AG04449 (cell line): ENCODE measurements at places on chromosomes 16 and 17.

GRCh38 chr17:77209330-77209748 lies 68.6 kb downstream of the SEC14L1 start:
- DNase-seq = no peak

DNA sequence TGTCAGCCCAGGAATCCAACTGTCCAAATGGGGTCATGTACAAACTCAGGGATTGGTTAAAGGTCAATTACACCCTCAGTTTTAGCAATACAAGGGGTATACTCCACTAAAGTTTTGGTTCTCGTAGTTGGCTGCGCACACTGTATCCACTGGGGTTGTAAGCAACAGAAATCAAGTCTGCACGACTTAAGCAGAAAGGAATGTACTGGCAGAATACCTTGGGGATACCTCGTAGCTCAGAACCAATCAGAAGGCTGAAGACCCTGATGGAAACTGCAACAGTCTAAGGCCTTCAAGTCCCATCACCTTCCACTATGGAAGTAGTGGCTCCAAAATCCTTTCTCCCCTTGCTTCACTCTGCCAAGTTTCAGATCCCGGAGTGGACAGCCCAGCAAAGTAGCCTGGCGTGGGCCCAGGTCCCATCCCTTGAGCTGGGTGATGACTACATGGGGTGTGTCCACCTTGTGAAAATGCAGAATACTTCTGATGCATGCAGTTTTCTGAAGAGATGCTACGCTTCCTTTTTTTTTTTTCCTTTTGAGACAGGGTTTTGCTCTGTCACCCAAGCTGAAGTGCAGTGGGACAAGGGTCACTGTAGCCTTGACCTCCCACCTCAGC lies 21.1 kb upstream of the RPH3AL start:
- no peak for DNase-seq

GRCh38 chr16:58205276-58206036 lies 7.5 kb upstream of the CSNK2A2 start:
- DNase-seq = no peak

- no peak for DNase-seq
Observed at GRCh38 chr17:51703361-51704341, 443.3 kb downstream of the UTP18 start.

DNA sequence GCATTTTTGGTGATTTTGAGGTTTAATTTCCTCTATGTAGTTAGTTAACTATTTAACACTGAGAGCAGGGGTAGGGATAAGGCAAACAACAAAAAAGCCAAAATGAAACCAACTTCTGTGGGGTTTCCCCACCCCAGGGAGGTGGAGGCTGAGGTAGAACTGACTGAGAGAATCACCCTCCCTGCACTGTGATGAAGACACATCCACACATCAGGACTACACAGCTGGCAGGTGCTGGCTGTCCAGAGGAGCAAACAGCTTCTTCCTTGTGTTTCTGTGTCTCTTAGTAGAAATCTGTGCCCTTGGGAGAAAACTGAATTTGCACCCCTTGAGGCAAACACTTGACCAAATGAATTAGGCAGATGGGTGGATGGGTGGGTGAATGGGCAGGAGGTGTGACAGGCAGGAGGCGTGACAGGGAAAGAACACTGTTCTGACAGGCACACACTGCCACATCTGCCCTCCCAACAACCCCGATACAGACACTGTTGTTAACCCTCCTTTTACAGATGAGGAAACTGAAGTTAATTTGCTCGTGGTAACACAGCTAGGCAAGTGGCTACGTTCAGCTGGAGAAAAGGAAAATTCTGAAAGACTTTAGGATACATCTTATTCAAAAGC lies 62.9 kb upstream of the AMZ2 start:
- no peak for DNase-seq

DNA sequence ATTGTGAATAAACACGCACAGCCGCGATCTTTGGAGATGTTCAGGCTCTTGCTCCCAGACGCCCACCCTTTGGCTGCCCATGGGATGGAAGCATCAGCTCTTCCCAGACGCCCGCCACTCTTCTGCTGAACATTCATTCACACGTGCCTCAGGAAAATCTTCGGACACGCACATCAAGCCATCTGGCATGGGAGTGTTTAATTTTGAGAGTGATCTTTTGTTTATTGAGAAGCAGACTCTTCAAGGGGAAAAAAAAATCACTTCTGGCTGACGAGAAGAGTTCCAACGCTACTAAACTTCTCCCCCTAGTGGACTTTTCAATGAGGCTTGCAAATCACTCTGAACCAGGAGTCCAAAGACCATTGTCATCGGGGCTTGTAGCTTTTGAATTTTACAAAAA lies 62.0 kb upstream of the NUDT7 start:
- DNase-seq = no peak
